CD4-positive, CD25-positive, alpha-beta regulatory T cell (primary cell): ENCODE measurements at places on chromosomes 7 and 10. TPM values are rescaled to one million over a fixed set of nuclear protein-coding genes. Genes with fewer than 3 reads are reported as not detected.

DNA sequence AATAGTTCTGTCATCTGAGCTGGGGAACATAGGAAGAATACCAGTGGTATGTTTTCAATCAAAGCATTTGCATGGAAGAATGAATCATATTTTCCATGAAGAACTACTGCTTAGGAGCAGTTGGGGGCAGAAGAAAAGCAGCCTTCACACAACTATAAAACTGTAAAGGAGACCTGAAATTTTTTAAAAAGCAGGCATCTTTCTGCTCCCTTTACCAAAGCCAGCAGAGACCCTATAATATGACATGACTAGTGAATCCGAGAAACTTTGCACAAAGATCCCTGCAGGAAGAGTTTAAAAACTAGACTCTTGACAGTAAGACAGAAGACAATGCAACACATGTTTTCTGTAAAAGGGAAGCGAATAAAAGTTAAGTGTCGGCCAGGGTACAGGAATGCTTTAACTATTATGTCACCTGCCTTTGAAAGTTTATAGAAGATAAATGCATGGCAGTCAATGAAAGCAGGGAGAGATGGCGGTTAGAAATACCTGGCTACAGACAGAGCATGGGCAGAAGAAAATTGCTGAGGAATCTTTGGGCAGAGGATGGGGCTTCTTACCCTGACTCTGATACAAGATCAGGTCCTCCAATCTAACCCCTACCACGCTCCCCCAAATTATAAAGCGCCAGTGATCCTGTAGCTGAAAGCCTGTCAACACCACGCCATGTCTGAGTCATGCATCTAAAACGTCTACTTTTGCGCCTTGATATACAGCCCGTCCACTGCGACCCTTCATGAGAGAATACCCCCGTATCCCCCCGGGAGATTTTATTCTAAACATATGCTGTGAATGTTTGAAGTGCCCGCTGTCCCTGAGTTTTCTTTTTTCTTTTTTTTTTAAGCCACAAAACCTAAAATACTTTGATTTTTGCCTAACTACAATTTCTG lies 93.1 kb downstream of the GLI3 start:
- H3K4me1 ChIP-seq = no peaks in the 10 kb centered on the region
- no peak overlapping the region for H3K4me3 ChIP-seq
- H3K36me3 ChIP-seq = no peaks in the 10 kb centered on the region

SLC18A3 gene
- not detected for total RNA-seq

IL6 gene
- total RNA-seq = not detected

DNA sequence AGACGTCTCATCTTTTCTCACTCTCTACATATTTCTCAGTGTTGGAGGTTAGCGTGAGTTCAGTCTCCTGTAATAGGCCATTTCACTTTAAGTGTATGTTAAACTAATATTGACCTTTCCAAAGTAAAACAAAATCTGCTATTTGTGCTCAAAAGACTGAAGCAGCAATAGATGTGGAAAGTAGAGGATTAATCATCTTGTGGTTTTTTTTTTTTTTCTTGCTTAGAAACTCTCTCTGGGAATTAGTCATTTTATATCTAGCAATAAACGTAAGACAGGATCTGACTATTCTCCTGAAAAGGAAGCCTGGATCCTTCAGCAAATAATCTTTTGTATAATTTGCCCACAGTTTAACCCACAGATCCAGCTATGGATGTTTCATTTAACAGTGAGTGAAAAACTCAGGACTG lies 81.7 kb downstream of the NRP1 start:
- H3K36me3 ChIP-seq = no peaks in the 10 kb centered on the region
- no peak overlapping the region for H3K4me3 ChIP-seq
- H3K4me1 ChIP-seq = peaks cover 6% of the 10 kb centered on the region

DNA sequence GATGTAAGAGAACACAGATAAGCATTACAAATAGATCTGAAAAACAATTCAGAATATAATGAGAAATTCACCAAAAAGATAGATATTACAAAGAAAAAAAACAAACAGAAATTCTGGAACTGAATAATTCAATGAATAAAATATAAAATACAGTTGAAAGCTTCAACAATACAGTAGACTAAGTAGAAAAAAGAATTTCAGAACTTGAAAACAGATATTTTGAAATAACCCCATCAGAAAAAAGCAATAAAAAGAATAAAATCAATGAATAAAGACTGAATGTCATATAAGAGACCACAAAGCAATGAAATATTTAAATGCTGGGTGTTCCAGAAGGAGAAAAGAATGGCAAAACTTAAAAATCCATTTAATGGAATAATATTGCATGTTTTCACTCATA lies 611.4 kb upstream of the GHITM start:
- no peaks in the 10 kb centered on the region for H3K36me3 ChIP-seq
- no peak overlapping the region for H3K4me3 ChIP-seq
- H3K27ac ChIP-seq = no peak overlapping the region
- H3K27me3 ChIP-seq = no peaks in the 10 kb centered on the region
- no peaks in the 10 kb centered on the region for H3K4me1 ChIP-seq
- no peak for DNase-seq

GRCh38 chr10:15361131-15361530 lies 10.0 kb downstream of the FAM171A1 start:
- H3K4me1 ChIP-seq = no peaks in the 10 kb centered on the region
- H3K36me3 ChIP-seq = no peaks in the 10 kb centered on the region
- no peak for DNase-seq
- no peak overlapping the region for H3K4me3 ChIP-seq
- H3K27me3 ChIP-seq = peaks cover 2% of the 10 kb centered on the region

DNA sequence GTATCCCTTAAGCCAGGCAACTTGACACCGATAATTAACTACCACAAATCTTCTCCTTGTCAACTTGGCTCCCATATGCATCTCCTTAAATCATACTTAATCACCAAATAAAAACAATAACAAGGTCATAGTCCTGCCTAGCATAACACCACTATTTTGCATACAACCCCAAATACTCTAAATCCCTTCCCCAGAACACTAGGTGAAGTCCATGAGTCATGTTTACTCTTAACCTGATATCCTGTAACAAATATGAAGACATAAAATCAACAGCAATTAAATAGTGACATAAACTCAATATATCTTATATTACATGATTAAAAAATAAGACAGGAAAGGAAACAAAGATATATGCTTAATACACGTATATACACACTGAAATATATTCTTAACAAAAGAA lies 362.0 kb downstream of the ETV1 start:
- H3K36me3 ChIP-seq = no peaks in the 10 kb centered on the region
- H3K27ac ChIP-seq = no peak overlapping the region
- H3K4me3 ChIP-seq = no peak overlapping the region
- no peaks in the 10 kb centered on the region for H3K4me1 ChIP-seq
- H3K27me3 ChIP-seq = no peaks in the 10 kb centered on the region

DNA sequence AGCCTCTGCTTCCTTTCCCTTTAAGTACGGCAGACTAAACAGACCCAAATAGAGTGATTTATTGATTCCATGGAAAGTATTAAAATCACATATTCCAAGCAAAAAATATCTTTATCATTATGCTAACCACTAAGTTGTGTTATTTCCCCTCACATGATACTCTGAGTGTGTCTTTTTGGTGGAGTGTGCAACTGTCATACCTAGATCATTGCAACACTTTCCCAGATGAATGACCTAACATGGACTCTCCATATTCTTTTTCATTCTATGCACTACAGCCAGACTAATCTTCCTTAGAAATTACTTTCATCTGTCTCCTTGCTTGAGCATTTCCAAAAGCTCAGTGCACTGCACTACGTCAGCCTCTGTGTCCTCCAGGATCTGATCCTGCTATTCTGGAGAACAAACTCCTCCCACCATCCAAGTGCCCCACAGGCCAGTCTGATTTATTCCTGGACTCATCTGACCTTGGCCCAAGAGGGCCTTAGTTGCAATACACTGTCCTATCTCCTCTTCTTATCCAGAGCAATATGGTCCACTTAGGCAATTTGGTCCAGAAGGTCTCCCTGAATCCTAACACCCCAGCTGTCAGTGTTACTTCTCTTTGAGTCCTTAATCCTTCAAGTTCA lies 263.3 kb upstream of the KLF6 start:
- H3K4me1 ChIP-seq = no peaks in the 10 kb centered on the region
- no peak for DNase-seq
- no peaks in the 10 kb centered on the region for H3K27me3 ChIP-seq
- H3K4me3 ChIP-seq = no peak overlapping the region
- no peaks in the 10 kb centered on the region for H3K36me3 ChIP-seq
- no peak overlapping the region for H3K27ac ChIP-seq

DNA sequence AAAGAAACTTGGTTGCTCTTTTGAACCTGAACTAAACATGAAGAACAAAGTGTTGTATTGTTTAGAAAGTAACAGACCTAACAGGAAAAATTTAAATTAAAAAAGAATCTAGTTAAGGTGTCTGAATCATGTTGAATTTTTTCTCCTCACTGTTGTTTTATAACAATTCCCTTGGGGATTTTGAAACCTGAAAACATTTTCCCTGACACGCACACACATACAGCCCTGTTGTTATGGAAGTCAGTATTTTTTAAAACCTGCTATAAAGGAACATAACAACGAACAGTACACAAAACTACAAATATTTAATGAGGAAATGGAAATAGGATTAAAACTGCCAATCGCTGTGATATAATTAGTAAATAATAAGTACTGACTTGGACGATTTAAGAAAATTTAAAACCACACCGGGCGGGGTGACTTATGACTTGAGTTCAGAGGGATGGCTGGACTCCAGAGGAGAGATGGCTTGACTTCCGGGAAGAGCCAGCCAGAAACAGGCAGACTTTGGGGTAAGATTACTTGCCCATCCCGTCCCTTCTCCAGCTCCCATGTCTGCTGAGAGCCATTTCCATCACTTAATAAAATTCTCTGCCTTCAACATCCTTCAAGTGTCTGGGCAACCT lies 16.2 kb upstream of the SPOCK2 start:
- DNase-seq = no peak
- no peak overlapping the region for H3K4me3 ChIP-seq
- peaks cover 41% of the 10 kb centered on the region for H3K4me1 ChIP-seq
- H3K27ac ChIP-seq = peak overlapping the region; percentile 34
- H3K36me3 ChIP-seq = peaks cover 4% of the 10 kb centered on the region
- no peaks in the 10 kb centered on the region for H3K27me3 ChIP-seq

GRCh38 chr7:131431289-131431688 lies 103.6 kb downstream of the MKLN1 start:
- H3K4me3 ChIP-seq = no peak overlapping the region
- H3K27ac ChIP-seq = no peak overlapping the region
- no peaks in the 10 kb centered on the region for H3K27me3 ChIP-seq
- DNase-seq = no peak

- H3K36me3 ChIP-seq = peaks cover 2% of the 10 kb centered on the region
- peak overlapping the region; percentile 92 for H3K27ac ChIP-seq
- no peaks in the 10 kb centered on the region for H3K27me3 ChIP-seq
- peak overlapping the region; percentile 56 for H3K4me3 ChIP-seq
- H3K4me1 ChIP-seq = peaks cover 99% of the 10 kb centered on the region
Observed at GRCh38 chr10:22679608-22680007, 34.8 kb downstream of the PIP4K2A start.

SPDYE2 gene
- total RNA-seq = 0.39 TPM

PLEKHA1 gene
- 35.9 TPM for total RNA-seq

HYAL4 gene
- not detected for total RNA-seq

- H3K4me3 ChIP-seq = peak overlapping the region; percentile 17
- peaks cover 4% of the 10 kb centered on the region for H3K27me3 ChIP-seq
- DNase-seq = no peak
- no peaks in the 10 kb centered on the region for H3K36me3 ChIP-seq
Observed at GRCh38 chr7:155489862-155490696, 32.1 kb downstream of the EN2 start.

GRCh38 chr7:14690075-14690474 lies 212.5 kb downstream of the DGKB start:
- no peak overlapping the region for H3K27ac ChIP-seq
- H3K4me1 ChIP-seq = no peaks in the 10 kb centered on the region
- H3K4me3 ChIP-seq = no peak overlapping the region
- no peak for DNase-seq
- H3K36me3 ChIP-seq = no peaks in the 10 kb centered on the region

DNA sequence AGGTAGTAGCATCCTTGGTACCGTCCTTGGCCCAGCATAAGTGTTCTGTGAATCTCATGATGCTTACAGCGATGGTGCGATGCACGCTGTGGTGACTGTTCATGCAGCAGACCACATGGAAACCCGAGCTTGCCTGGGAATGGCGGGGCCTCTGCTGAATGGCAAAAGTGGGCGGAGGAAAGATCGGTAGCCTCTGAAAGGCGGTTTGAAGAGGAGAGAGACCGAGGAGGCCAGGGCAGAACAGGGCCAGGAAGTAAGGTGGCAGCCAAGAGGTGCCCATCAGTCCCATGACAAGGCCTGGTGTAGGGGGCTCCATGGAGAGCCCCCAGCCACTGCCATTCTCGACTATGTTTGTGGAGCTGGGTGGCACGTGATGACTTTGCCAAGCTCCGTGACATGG lies 33.2 kb upstream of the CNPY1 start:
- DNase-seq = no peak
- H3K4me1 ChIP-seq = no peaks in the 10 kb centered on the region
- no peak overlapping the region for H3K4me3 ChIP-seq
- no peaks in the 10 kb centered on the region for H3K36me3 ChIP-seq
- no peak overlapping the region for H3K27ac ChIP-seq
- peaks cover under 1% of the 10 kb centered on the region for H3K27me3 ChIP-seq

- H3K36me3 ChIP-seq = peaks cover 39% of the 10 kb centered on the region
- no peak overlapping the region for H3K27ac ChIP-seq
- H3K4me1 ChIP-seq = no peaks in the 10 kb centered on the region
- H3K27me3 ChIP-seq = no peaks in the 10 kb centered on the region
- DNase-seq = no peak
- H3K4me3 ChIP-seq = no peak overlapping the region
Observed at GRCh38 chr7:100022621-100023020, 7.2 kb downstream of the ZKSCAN1 start.

IGFBP3 gene
- total RNA-seq = 0.99 TPM

DNA sequence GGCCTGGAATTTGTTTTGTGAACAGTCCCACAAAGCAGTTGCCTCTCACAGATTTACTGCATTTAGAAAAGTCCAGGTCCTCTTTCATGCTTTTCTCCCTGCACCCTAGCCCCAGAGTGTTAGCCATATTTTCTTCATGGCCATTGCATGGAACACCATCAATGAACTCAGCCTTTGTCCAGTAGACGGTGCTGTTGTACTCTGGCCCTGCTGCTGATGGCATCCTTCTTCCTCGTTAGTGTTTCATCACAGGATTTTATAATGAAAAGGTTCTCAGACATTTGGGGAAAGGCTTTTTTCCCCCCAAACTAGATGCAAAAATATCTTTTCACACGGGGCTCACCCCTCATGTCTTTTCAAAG lies 93.0 kb upstream of the SLC25A13 start:
- no peak overlapping the region for H3K4me3 ChIP-seq
- no peaks in the 10 kb centered on the region for H3K36me3 ChIP-seq
- H3K27ac ChIP-seq = no peak overlapping the region
- DNase-seq = peak; percentile 55

GRCh38 chr7:99120501-99120900 lies 23.4 kb downstream of the SMURF1 start:
- H3K27me3 ChIP-seq = no peaks in the 10 kb centered on the region
- no peak overlapping the region for H3K4me3 ChIP-seq
- no peaks in the 10 kb centered on the region for H3K4me1 ChIP-seq
- DNase-seq = no peak

DNA sequence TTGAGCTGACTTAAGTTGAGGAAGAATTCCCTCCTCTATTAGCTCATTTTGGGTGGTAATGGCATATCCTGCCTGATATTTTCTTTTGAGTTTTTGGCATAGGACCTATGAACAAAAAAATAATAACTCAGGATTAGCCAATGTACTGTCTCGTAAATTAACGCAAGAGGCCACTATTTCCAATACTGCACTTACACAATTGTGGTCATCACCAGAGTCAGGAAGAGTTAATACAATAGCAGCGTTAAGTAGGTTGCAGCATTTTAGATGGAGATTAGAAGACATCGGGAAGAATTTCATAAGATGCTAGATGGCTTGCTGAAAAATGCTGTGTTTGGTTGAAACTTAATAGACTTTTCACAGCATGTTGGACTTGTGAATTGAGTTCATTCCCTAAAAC lies 36.4 kb downstream of the ANTXRL start:
- H3K27ac ChIP-seq = no peak overlapping the region
- H3K36me3 ChIP-seq = no peaks in the 10 kb centered on the region
- H3K27me3 ChIP-seq = no peaks in the 10 kb centered on the region
- no peak overlapping the region for H3K4me3 ChIP-seq
